ENCODE measurements at places on chromosomes 2 and 18.

GRCh38 chr18:44771572-44771955, 90.9 kb downstream of the SETBP1 start:
- no peak for DNase-seq

- no peak for DNase-seq
Observed at GRCh38 chr2:106119074-106119473, 75.0 kb downstream of the UXS1 start.

- no peak for DNase-seq
Observed at GRCh38 chr2:98818164-98818563, 87.2 kb upstream of the MGAT4A start.

GRCh38 chr2:187593697-187594096, 39.5 kb upstream of the TFPI start:
- no peak for DNase-seq

Data from NCI-H526 treated with DMSO at 0.1 percent for 48 hours (cell line).